ENCODE measurements at places on chromosomes 12 and 14.

DNA sequence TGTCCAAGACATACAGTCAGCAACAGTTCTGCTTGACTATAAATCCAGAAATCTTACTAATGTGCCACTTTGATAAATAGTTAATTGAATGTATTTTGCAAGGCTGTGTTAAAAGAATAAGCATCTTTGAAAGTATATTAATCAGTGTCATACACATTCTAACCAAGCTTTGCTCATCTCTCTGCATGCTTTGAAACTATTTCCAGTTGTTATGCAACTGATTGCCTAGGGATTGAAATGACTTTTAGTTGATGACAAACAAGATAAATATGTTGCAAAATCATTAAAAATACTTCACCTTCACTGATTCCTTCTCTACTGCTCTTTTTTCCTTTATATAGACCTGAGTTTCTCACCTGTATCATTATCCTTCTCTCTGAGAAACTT lies 91.3 kb downstream of the AEBP2 start:
- no peak for DNase-seq

DNA sequence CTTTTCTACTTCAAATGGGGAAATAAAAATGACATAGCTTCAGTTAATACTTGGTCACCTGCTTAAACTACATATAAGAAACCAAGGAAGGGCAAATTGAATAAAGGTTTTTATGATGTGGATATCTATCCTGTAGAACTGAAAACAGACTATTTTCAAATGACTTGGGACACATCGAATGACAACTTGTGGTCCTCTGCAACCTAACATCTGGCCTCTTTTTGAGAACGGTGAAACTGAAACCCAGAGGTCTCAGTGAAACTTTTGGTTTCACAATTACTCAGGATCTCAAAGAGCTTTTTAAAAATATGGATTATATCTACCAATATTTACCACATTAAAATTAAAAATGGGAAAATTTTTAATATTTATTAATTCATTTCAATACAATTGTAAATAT lies 65.2 kb downstream of the PPP2R5E start:
- no peak for DNase-seq

- no peak for DNase-seq
Measured at GRCh38 chr12:24560192-24560775, 388.6 kb downstream of the BCAT1 start.

GRCh38 chr12:9940375-9940774 lies 8.2 kb upstream of the CLEC2A start:
- no peak for DNase-seq

DNA sequence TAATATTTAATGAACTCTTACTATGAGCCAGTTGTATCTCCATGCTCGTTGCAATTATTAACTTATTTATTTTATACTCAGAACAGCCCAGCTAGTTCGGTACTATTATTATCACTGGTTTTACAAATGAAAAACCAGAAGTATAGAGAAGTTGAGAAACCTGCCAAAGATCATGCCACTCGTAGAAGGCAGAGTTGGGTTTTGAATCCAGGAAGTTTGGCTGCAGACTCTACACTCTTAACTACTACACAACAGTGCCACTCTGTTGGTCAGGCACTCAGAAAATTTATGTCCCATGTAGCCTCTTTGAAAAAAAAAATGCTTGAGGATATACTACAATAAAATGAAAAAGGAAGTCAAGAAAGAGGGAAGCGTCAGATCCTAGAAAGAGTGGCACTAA lies 71.5 kb upstream of the ARID2 start:
- DNase-seq = no peak

DNA sequence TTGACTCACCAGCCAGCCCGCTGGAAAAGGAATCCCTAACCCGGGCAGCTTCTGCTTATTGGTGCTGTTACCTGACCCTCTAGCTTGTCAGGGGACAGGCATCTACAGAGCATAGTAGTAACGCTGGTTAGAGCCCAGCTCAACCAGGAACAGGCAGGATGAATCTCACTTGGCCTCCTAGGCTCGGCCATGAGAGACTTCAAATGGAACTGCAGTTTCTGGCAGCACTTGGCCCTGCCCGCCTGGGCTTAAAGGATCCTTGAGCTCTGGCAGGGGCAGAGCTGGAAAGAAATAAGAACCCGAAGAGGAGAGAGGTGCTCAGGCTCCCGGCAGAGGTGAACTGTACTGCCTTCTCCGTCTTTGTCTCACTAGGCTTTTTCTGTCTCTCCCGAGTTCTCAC lies 2.3 kb upstream of the LHX5 start:
- DNase-seq = no peak

Measured in fibroblast of skin of left biceps (primary cell).